ENCODE measurements at places on chromosomes 3 and 15. TPM values are rescaled to one million over a fixed set of nuclear protein-coding genes. Genes with fewer than 3 reads are reported as not detected.

GRCh38 chr15:67433495-67434099 is 87.3 kb upstream of the C15orf61 start:
- peak; percentile 25 for DNase-seq

GRCh38 chr15:68371160-68371559 is 60.8 kb downstream of the ITGA11 start:
- no peak for DNase-seq

GRCh38 chr3:157436583-157437291 is at the start of gene PTX3:
PTX3 (plus strand) TSS chr3:157436850; CDS start chr3:157436934, 84 bp downstream.
- peak; percentile 23 for DNase-seq

Gene VEPH1
- 0.63 TPM for polyA plus RNA-seq

DNA sequence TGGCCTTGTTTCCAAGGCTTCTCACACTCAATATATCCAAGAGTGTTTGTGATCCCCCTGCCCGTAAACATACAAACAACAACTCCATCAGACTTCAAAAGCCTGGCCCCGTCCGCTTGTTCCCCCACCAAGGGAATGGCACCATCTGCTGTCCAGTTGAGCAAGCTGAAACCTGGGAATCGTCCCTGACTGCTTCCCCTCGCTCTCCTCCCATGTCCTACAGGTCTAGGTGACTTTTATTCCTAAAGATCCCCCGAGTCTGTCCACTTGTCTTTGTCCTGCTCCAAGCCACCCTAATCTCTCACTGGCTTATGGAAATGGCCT is 27.9 kb upstream of the FAM174B start:
- peak; percentile 32 for DNase-seq

GRCh38 chr3:116517308-116517707 is 72.0 kb upstream of the LSAMP start:
- no peak for DNase-seq

DNA sequence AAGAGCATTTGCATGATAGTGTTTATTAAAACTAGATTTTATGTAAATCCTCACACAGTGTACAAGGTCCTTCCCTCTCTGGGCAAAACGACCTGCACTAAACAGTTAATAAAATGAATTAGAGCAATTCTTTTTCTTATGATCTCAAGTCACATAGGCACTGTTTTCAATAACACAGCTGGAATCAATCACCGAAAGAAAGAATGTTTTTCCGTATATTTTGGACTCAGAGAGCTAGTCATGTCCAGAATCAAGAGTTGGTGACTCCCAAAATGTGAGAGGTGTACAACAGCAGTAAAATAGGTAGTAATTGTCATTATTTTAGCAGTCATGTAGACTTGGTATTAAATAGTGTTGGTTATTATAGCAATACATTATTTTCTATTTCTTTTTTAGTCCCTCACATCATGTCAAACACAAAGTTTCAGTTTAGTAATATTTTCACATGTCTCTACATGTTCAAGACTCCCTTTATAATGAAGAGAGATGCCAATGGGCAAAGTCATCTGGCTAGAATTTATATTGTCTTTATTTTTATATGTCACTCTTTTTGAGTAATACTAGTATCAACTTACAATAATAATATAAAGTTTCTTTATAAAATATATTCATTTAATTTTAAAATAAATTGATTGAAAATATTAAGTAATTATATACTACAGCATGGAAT is 448.6 kb upstream of the CDIN1 start:
- no peak for DNase-seq

DNA sequence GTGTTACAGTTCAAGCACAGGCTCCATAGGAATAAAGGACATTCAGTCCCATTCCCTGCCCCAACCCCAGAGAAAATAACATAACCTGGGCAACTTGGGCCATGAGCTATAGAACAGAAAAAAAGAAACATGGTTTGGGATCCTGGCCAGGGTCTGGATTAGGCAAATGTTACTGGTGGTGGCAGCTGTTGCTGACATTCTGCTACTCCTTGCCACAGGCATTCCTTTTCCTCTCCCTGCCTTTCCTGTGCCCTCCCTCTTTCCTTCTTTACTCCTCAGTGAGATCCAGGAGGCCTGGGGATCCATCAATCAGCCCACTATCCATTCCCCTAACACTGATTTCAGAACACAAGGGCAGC is 129.1 kb downstream of the NTRK3 start:
- no peak for DNase-seq

DNA sequence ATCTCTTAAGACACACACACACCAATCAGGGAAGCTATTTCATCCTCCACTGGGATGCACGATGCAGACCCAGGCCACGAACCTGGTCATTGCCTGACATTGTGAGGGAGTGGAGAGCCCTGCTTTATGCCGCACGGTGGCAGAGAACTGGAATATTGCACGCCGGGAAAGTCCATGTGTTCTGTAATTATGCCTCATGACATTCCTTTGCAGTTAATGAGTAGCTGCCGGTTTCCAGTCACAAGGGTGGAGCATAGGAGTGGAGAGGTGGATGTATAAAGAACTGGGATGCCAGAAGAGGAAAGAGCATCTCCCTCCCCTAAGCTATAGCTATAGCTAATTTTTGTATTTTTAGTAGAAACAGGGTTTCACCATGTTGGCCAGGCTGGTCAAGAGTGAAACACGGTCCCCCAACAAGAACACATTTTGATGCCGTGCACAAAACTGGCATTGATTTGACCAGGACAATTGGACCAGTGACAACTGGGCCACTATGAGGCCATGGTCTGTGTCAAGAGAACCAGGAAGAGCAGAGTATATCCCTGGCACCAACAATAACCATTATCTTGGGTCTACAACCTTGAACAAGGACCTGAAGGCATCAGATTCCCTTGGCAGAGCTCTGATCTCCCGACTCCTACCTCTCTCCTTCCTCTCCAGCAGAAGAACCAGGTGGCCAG is 51.4 kb downstream of the SH3BP5 start:
- DNase-seq, result peak; percentile 54

GRCh38 chr3:124558991-124559845 is 171.0 kb upstream of the UMPS start:
- DNase-seq, result peak; percentile 52

Gene ARL14
- 5.9 TPM for polyA plus RNA-seq

Gene INSYN1
- 3.7 TPM for polyA plus RNA-seq

Gene SST
- 461 TPM for polyA plus RNA-seq

- peak; percentile 32 for DNase-seq
These were observed 50.1 kb downstream of the CALML4 start for GRCh38 chr15:68154923-68155559.

DNA sequence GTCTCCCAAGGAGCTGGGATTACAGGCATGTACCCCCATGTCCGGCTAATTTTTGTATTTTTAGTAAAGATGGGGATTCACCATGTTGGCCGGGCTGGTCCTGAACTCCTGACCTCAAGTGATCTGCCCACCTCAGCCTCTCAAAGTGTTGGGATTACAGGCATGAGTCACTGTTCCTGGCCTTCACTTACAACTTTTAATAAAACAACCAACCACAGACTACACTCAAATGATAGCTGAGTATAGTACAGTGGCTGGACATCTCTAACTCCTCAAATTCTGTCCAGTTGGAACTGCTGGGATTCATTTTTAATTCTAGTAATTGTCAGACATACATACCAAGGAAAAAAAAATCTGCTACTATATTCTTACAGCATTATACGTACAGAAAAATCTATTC is 71.0 kb downstream of the PBRM1 start:
- DNase-seq, result no peak

Gene NRG4
- polyA plus RNA-seq, result 1.6 TPM

Gene OXSM
- 17.1 TPM for polyA plus RNA-seq

Gene NAALADL2
- 6.5 TPM for polyA plus RNA-seq

DNA sequence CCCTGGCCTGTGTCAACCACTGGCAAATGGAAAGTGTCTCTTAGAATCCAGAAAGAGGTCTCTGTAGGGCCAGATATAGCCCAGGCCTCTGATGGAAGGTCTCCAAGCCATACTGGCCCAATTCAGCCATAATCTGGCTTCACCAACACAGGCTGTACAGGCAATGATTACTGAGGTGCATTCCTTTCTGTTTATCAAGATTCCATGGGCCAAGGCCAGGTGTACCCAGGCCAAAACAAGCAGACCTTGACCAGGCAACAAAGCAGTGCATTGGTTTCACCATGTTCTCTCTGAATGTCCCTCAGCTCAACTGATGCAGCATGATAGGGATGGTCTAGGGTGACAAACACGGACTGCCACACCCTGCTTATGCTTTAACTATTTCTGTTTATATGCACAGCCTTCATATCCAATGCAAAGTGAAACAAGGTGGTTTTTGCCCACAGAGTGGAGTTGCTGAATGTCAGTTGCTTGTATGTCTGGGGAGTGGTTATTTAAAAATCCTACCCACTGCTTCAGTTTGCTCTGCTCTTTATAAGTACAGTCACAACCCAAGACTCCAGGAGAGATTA is 25.2 kb downstream of the CCNL1 start:
- peak; percentile 58 for DNase-seq

DNA sequence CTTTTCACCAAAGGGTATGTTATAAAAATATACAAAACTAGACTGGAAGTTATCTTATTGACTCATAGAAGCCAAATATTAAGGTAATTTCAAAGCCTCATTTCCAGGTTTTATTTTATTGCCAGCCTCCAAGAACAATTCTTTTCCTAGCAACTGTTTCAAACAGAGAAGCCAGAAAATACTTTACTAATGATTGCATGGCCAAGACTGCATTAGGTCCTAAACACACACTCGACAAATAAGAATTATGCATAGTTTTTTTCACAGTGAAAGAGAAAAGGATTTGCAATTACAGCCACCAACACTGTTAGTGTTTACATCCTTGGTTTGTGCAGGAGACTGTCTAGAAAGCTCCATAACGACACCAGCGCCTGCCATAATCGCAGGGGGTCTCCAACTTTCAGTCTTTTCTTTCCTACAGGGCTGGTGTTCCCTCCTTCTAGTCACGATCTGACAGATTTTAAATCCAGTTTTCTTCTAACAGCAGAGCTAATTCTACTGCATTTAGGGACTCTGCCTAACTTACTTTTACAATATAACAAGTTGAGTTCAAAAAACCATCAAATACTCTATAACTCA is 58.1 kb downstream of the CLASP2 start:
- DNase-seq, result no peak

Gene PCYT1A
- 54.4 TPM for polyA plus RNA-seq

DNA sequence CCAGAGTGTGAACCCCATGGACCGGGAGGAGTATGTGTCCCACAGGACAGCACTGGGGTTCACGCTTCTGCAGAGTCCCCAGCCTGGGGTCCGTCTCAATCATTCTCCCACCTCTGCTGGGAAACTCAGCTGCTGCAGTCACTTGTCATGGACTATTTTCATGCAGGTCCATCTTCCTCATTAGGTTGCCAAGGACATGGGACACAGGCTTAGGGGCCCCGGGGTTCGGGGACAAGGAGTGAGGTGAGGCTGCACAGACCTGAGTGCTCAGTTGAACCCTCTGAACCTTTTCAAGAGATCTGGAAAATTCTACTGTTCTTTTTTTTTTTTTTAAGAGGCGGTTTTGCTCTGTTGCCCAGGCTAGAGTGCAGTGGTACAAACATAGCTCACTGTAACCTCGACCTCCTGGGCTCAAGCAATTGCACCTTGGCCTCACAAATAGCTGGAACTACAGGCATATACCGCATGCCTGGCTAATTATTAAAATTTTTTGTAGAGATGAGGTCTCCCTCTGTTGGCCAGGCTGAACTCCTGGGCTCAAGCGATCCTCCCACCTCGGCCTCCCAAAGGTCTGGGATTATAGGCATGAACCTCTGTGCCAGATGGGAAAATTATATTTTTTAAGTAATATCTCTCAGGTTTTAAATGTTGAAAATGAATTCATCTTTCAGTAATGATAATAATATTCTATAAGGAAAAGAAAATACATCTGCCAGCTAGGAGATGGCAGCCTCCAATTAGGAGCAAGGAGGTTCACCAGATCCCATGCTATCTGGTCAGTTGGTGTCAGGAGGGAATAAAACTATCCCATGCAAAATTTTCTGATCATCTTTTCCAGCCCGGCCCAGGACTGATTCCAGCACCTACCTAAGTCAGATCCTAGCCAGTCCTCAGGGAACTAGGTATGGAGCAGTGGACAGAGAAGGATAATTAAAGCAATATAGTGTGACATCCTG is 45.2 kb downstream of the RPN1 start:
- DNase-seq, result peak; percentile 75

Gene C3orf20
- not detected for polyA plus RNA-seq

GRCh38 chr3:127426444-127427153 is 138.8 kb upstream of the PRR20G start:
- DNase-seq, result no peak

Gene GOLGA6L7
- 0.18 TPM for polyA plus RNA-seq

DNA sequence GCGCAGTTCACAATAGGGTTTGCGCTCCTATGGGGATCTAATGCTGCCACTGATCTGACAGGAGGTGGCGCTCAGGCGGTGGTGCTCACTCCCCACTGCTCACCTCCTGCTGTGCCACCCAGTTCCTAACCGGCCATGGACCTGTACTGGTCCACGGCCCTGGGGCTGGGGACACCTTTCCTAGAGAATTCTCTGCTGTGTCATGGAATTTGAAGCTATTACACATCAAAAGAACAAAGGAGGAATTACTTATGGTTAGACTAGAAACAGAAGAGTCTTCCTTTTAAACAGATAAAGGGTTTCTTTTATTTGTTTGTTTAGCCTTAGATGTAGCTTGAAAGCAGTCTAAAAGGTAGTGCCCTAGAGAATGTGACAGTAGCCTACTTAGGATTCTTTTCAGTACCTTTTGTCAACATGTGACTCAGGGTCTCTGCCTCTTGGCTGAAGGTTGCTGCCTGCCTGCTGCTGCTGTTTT is 50.3 kb downstream of the PAK2 start:
- no peak for DNase-seq

Gene THUMPD3
- 40.6 TPM for polyA plus RNA-seq

- no peak for DNase-seq
These were observed 75.9 kb downstream of the UACA start for GRCh38 chr15:70687482-70687881.

GRCh38 chr15:40737048-40737447 is 18.0 kb downstream of the RMDN3 start:
- no peak for DNase-seq

- no peak for DNase-seq
These were observed 785.3 kb downstream of the ROBO2 start for GRCh38 chr3:77825001-77825827.

DNA sequence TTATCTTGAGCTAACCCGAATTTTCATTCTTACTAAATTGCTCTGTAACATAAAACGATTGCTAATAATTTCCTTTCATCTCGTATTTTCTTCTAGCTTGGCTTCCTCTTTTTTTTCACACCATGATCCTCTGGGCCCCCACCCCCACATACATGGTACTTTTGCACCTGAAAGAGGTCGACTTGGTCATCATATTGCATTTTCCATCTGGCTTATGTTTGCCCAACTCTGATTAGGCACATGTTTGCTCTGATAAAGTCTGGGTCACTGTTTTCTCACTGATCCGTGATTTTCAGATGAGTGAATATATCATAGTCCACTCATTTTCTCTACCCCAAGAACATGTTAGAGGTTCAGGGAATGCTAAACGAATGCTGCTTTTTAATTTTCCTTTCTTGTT is 49.5 kb downstream of the ARRDC4 start:
- DNase-seq, result peak; percentile 59

- no peak for DNase-seq
These were observed 67.6 kb downstream of the CRYGS start for GRCh38 chr3:186476541-186476940.

GRCh38 chr15:41894251-41894790 is 468 bp upstream of the SPTBN5 start:
- no peak for DNase-seq
